Astrocyte of the hippocampus (primary cell): ENCODE measurements at places on chromosomes 3 and 15.

GRCh38 chr3:134388292-134388691 is 14.0 kb upstream of the AMOTL2 start:
- no peak for DNase-seq

GRCh38 chr3:48372862-48373435 is 930 bp downstream of the FBXW12 start:
- no peak for DNase-seq

- DNase-seq, result no peak
These were observed 22.0 kb downstream of the CMSS1 start for GRCh38 chr3:99839613-99840012.

- peak; percentile 88 for DNase-seq
These were observed 57.0 kb downstream of the NEK10 start for GRCh38 chr3:27312044-27312668.

DNA sequence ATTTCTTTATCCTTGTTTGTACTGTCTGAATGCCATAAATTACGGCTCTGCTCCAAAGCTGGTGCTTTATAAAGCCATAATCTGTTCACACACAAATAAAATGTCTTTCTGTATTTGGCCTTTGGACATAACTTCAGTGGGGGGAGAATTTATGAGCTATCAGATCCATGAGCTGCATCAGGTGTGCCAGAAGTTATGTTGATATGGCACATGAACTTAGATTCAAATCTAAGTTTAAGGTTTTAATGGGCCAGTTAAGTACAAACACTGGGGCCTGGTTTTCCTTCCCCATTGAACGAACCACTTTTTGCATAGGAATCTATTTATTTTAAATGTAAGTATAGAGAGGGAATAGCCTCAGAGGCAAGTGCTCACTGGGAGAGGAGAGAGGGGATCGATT is 239.9 kb downstream of the NFKBIZ start:
- DNase-seq, result no peak

DNA sequence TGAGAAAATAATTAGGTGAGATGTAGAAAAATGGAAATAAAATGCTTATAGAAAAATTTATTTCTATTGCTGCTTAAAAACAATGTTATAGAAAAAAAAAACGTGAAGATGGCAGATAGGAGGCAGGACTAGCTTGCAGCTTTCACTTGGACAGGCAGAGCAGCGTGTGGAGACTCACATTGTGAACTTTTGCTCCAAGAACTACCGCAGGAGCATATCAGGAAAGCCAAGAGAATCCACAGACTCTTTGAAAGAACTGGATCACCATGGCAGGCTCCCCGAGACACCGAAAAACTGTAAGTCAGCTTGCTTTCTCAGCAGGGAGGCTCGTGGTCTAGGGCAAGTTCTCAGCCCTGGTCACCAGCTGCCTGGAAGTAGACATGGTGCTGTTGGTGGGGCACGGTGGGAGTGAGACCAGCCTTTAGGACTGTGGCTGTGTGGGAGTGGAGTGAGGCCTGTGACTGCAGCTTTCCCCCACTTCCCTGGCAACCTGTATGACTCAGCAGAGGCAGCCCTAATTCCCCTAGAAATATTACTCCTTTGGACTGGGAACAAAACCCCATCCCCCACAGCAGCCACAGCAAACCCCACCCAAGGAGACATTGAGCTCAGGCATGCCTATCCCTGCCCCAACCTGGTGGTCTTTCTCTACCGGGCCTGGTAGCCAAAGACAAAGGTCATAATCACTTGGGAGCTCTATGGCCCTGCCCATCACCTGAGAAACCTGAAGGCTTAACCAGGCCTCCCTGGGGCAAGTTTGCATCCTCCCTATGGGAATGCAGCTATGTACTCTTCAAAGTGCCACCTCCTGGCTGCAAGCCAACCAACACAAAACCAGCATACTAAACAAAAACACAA is 22.8 kb downstream of the STRIT1 start:
- DNase-seq, result peak; percentile 14

GRCh38 chr3:186277268-186277909 is 84.6 kb downstream of the DGKG start:
- peak; percentile 59 for DNase-seq

GRCh38 chr3:82022836-82023235 is 261.4 kb upstream of the GBE1 start:
- DNase-seq, result no peak

DNA sequence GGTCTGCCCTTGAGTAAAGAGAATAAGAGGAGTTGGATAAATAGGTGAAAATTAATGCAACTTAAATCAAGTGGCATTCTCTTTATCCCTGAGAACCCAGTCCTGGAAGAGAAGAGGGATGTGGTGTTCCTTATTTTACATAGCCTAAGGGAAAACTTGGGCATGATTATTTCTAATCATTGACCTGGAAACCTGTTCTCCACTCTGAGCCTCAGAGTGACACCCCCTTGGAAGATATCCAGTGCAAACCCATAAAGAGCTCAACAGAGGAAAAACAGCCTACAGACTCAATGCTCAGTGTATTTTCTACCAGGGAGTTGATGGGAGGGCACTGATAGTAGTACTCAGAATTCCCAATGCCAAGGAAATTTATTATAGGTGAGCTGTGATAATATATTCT is 22.0 kb downstream of the SLC15A2 start:
- DNase-seq, result peak; percentile 49

DNA sequence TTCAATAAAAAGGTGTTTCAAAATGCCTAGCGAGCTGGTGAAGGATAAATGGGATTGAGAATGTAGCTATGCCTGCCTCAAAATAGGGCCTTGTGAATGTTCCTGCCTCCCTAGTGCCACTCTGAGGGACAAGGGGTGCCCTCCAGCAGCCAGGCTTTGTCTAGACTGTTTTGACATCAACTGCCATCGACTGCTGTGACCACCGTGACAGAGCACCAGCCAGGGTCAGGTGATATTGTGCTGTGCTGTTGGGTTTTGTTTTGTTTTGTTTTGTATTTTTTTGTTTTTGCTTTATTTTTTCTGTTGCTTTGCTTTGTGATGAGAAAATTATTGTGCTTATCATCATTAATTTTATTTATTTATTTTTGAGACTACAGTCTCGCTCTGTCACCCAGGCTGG is 144.8 kb downstream of the SMAD6 start:
- DNase-seq, result no peak

DNA sequence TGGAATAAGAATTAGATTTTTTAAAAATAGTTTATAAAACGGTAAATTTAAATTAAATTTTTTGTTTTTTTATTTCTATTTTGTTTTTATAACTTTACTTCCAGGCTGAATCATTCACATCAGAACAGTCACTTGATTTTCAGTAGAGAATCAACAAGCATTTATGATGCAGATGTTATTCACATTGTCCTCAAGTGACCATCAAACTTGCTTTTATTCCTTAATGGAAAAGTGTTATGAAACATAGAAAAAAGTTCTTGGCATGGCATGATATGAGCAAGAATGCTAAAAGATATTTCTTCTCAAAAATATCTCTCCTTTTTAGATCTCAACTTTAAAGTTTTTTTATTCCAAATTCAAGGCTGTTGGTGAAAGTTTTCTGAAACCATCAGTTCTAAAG is 70.9 kb upstream of the TGFBR2 start:
- DNase-seq, result no peak

DNA sequence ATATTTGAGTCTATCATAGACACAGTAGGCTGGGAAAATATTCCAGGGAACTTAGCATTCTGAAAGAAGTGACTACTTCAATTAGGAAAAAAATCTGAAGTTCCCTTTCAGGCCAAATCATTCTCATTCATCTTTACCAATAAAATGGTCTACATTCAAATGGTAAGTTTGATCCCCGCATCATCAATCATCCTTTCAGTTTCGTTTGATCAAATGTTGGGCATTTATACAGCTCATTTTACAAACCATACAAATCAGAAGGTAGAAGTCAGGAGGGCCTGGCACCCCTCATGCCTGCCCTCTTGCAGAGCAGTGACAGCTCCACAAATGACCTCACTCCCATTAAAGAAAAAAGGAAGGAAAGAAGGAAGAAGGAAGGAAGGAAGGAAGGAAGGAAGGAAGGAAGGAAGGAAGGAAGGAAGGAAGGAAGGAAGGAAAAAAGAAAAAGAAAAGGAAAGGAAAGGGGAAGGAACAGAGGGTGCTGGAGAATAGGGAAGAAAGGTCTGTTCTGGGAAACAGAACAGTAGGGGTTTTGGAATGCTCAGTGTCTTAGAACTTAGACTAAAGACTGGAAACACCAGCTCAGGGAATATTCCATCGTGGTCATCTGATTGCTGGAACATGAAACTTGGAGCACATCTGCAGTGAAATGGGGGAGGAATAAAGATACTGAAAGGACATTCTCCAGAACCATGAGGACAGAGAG is 86.1 kb downstream of the XXYLT1 start:
- DNase-seq, result no peak
